ENCODE measurements at places on chromosomes 6 and 20. TPM values are rescaled to one million over a fixed set of nuclear protein-coding genes. Genes with fewer than 3 reads are reported as not detected.

DNA sequence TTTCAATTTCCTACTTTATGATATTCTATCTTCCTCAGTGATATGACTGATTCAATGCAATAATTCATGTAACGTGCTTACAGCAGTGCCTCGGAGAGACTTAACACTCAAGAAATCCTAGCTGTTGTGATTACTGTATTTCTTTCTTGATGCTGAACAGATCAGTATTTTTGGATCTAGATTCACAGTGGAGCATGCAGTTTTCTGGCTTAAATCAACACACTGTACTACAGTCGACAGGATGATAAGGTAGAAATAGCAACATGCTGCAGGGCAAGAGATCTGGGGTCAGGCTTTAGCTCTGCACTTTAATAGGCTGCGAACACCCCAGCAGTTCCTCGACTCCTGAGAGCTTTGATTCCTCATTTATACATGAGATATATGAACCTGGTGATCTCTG is 161.0 kb downstream of the AIG1 start:
- DNase-seq: no peak

- DNase-seq: no peak
Measured at GRCh38 chr6:111727802-111728201, 122.1 kb upstream of the TRAF3IP2 start.

GRCh38 chr20:2907519-2907918 is 34.2 kb downstream of the PTPRA start:
- no peak for DNase-seq

GRCh38 chr6:167093922-167094432 is 28.9 kb upstream of the CCR6 start:
- no peak for DNase-seq

GRCh38 chr6:3844097-3844463 is 5.1 kb upstream of the FAM50B start:
- no peak for DNase-seq

DNA sequence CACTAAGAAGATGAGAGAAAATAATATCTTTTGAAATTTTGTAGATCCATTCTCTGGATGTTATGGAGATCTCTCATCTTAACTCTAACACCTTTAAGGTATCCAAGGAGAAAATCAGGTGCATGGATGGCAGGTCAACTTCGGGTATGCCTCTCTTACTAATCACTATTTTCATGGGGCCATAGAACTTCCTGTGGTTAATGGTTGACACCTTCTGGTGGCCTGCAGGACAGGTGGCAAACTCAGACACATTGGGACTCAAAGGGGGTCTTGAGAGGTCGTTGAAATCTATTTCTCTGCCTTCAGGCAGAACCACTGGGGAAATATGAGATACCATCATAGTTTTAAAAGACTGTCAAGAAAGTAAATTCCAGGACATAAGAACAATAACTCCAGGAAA is 76.5 kb downstream of the ADAT2 start:
- DNase-seq: no peak

- no peak for DNase-seq
Measured at GRCh38 chr6:83370567-83370966, 60.3 kb downstream of the ME1 start.

DNA sequence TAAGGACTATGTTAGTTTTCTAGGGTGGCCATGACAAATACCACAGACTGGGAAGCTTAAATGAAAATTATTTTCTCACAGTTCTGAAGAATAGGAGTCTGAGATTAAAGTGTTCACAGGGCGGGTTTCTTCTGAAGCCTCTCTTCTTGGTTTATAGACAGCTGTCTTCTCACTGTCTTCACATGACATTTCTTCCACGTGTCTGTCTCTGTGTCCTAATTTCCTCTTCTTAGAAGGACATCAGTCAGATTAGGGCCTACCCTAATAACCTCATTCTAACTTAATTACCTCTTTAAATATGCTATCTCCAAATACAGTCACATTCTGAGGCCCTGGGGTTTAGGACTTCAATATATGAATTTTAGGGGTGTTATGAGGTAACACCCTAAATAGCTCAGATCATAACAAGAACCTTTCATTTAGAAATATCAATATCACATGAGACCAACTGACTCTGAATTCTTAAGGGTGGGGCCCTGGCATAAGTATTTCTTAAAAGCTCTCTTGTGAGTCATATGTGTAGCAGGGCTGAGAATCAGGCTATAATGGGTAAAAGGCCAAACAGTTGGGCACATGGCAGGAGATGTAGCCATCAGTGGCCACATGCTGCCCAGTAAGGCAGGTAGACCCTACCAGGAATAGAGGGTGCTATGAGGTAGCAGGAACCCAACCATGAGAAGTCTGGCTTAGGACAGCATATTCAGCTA is 62.0 kb upstream of the TENT5A start:
- no peak for DNase-seq

DNA sequence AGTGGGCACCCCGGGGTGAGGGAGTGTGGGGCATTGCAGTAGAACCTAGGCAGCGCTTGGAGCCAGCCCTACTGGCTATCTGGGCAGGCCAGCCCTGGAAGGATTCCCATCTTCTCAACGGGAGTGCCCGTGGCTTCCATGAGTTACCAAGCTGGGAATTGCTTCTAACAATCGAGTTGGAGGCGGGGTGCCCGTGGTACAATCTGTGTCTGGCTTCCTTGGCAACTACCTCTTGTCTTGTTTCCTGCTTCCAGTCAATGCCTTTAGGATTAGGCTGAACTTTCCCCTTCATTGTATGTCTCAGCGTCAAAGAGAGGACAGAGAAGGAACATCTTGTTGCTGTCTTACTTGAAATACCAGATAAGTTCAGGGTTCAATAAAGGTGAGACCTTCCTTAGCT is 33.3 kb downstream of the PPP1R14C start:
- no peak for DNase-seq

GRCh38 chr20:63081351-63081750 is 74.6 kb upstream of the BHLHE23 start:
- no peak for DNase-seq

- no peak for DNase-seq
Measured at GRCh38 chr6:125718109-125718508, 31.3 kb upstream of the HEY2 start.

DNA sequence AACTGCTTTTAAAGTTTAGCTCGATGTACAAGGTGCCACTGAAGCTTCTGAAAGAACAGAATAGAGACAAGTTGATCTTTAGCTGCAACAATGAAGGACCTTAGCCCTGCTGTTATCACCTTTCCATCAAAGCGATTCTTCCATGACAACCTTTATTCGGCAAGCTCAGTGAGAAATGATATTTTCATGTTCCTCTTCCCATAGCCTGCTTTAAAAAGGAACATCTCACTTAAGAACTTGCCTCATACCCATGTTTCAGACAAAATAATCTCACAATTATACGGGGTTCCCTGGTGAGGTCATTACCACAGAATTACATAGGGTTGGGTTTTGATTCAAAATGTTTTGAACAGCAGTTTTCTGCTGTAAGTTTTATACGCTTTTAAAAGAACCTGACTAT is 264.2 kb downstream of the THBS2 start:
- DNase-seq: no peak

GRCh38 chr20:2338411-2339066 is 42.2 kb upstream of the TGM6 start:
- DNase-seq: no peak

GRCh38 chr6:104506429-104506828 is 353.3 kb downstream of the HACE1 start:
- DNase-seq: no peak

GRCh38 chr6:56725254-56725653 is 82.6 kb upstream of the DST start:
- DNase-seq: no peak

DNA sequence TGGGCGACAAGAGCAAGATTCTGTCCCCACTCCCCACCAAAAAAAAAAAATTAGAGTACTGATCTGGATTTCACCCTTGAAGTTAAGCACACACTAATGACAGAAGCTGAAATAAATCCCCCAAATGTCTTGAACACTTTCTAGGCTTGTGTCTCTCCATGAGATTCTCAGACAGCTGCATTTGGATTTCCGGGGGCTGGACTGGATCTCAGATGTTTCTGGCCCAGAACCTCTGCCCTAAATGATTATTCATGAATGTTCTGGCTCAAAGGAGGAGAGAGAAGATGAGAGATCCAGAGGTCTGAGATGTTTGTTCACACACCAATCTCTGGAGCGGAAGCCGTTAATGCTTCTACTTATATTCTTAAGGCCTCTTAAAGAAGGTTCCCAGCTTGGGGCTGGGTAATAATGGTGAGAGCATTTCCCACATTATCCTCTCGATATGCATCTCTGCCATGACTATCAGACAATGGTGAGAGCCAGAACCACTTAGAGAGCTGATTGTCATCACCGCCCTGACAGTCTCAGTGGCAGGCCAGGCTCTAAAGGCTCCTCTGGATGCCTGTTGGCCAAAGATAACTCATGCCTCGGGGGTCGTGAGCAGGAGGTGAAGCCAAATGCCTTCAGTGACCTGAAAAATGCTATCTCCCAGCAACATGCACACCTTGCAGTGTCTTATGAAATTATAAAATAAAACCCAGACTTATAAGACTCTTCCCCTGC is 127.9 kb upstream of the AGPAT4 start:
- DNase-seq: no peak

GRCh38 chr6:167238694-167239467 is 52.2 kb upstream of the UNC93A start:
- DNase-seq: no peak

GRCh38 chr6:41073203-41073967 is 611 bp downstream of the NFYA start:
- DNase-seq: peak; percentile 52

- no peak for DNase-seq
Measured at GRCh38 chr6:137471497-137471896, 22.7 kb downstream of the OLIG3 start.

- no peak for DNase-seq
Measured at GRCh38 chr6:3610206-3610605, 141.3 kb downstream of the PXDC1 start.

GRCh38 chr6:13655700-13656099 is 40.6 kb downstream of the NOL7 start:
- DNase-seq: no peak

CST5 gene
- not detected for total RNA-seq

BTN1A1 gene
- not detected for total RNA-seq

LY6G5C gene
- total RNA-seq: 0.88 TPM

TCP11 gene
- total RNA-seq: 0.18 TPM

C20orf204 gene
- total RNA-seq: 1.9 TPM

TFAP2D gene
- total RNA-seq: not detected

CRISP2 gene
- not detected for total RNA-seq

TPX2 gene
- 39.3 TPM for total RNA-seq

EEF1E1 gene
- 107 TPM for total RNA-seq

LTB gene
- 2.2 TPM for total RNA-seq

EZR gene
- total RNA-seq: 172 TPM

CABLES2 gene
- 1.2 TPM for total RNA-seq

BTNL2 gene
- not detected for total RNA-seq

NRSN1 gene
- total RNA-seq: not detected

ARMH2 gene
- not detected for total RNA-seq

TNF gene
- total RNA-seq: not detected

AGER gene
- total RNA-seq: 0.26 TPM
